ENCODE measurements at places on chromosomes 12 and 14. TPM values are rescaled to one million over a fixed set of nuclear protein-coding genes. Genes with fewer than 3 reads are reported as not detected.

The GPR162 gene
- not detected for total RNA-seq

The TTC6 gene
- total RNA-seq, result 13.4 TPM

The MAPKAPK5 gene
- total RNA-seq, result 78.2 TPM

The ZC3H14 gene
- 58.2 TPM for total RNA-seq

The PYGL gene
- 174 TPM for total RNA-seq

The CAPS2 gene
- total RNA-seq, result 8.4 TPM

The MGST1 gene
- total RNA-seq, result 99.3 TPM
